ENCODE measurements at places on chromosomes 3 and 15. TPM values are rescaled to one million over a fixed set of nuclear protein-coding genes. Genes with fewer than 3 reads are reported as not detected.

GRCh38 chr3:196202516-196202970 is 8.7 kb downstream of the ZDHHC19 start:
- no peak for DNase-seq
- no peak overlapping the region for H3K4me3 ChIP-seq
- no peaks in the 10 kb centered on the region for H3K27me3 ChIP-seq
- H3K4me1 ChIP-seq = no peaks in the 10 kb centered on the region
- H3K27ac ChIP-seq = no peak overlapping the region
- no peaks in the 10 kb centered on the region for H3K36me3 ChIP-seq

GRCh38 chr3:86785386-86785785 is 205.6 kb downstream of the VGLL3 start:
- H3K4me1 ChIP-seq = no peaks in the 10 kb centered on the region
- no peak overlapping the region for H3K27ac ChIP-seq
- H3K36me3 ChIP-seq = no peaks in the 10 kb centered on the region
- no peaks in the 10 kb centered on the region for H3K27me3 ChIP-seq
- DNase-seq = peak; percentile 16

DNA sequence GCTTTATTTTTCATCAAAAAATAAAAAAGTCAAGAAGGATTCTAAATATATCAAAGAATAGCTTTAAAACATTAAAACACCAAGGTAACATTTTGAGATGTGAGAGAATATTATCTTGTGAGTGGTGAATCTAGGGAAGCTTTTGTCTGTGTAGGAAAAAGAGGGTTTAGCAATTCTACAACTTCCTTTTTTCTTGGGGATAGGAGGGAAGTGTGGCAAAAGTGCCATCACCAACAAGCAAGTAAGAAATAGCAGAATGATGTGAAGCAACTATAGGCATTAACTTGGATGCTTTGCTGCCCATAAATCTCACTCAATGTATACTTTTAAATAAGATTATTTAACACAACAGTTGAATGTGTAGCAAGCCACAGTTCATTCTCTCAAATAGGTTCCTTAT is 57.8 kb upstream of the SUCLG2 start:
- H3K36me3 ChIP-seq = no peaks in the 10 kb centered on the region
- no peak for DNase-seq
- H3K27ac ChIP-seq = no peak overlapping the region
- peaks cover 10% of the 10 kb centered on the region for H3K4me1 ChIP-seq
- H3K4me3 ChIP-seq = no peak overlapping the region

DNA sequence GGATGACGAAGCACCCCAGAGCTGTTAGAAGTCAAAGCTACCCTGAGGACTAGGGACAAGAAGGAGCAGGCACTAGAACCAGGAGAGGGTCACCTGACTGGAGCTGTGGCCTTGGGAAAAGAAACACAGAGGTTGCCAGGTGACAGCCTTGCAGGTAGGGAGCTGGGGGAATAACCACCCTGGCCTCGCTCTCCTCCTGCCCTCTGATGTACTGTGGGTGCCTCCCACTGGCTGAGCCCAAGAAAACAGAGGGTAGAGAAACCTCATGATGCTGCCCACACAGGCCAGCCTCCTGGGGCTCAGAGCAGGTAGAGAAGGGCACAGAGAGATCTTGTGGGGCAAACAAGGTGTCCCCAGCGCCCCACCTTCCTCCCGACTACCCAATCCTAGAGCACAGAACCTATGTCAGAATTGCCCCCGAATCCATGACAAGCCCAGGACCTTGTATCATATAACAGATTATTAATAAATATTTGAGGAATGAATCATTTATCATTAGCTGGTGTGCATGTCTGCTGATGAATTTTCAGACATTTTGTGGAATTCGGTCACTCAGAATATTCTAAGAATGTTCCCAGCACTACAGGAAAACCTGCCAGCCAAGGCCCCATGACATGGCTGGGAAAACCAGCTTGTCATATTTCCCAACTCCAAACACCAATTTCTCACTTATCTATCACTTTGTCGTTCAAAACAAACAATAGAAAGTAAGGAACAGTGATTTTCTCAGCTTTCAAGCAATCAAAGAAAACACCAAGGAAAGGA is 59.8 kb upstream of the MEX3B start:
- H3K36me3 ChIP-seq = no peaks in the 10 kb centered on the region
- DNase-seq = peak; percentile 75
- no peaks in the 10 kb centered on the region for H3K27me3 ChIP-seq

DNA sequence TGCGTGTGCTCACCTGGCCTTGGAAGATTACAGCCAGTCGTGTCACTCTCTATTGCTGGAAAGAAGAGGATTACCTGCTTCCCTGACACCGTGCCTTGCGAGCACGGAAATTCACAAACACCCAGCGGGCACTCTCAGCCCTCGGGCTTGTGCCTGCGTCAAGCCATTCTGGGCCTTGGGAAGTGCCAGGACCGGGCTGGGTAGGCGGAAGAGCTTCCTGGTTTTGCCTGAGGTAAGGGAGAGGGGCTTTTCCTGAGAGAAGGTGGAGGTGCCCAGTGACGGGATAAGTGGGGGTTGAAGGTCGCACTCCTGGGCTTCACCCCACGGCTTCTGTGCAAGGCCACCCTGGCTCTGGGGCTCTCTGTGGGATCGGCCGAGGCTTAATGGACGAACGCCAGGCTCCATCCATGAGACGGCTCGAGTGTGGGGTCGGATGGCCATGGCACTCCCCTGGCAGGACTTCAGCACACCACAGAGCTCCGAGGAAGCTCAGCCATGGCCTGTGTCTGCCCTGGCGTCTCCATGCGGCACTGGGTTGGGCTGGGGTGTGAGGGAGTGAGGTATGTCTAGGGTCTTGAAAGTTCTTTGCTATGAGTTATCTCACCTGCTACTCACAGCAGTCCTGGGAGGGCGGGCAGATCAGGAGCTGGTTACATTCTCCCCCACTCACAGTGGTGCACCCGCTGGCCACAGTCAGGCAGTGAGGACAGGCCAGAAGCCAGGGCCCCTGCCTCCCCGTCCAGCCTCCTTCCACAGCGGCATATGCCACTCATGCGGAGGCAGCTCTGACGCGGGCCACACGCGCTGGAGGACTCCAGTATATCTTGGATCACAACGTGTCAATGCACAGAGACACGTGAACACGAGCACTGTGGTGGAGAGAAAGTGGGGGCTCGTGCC is 209.0 kb downstream of the XXYLT1 start:
- H3K4me3 ChIP-seq = no peak overlapping the region
- H3K36me3 ChIP-seq = no peaks in the 10 kb centered on the region
- H3K4me1 ChIP-seq = peaks cover 6% of the 10 kb centered on the region
- no peaks in the 10 kb centered on the region for H3K27me3 ChIP-seq
- no peak for DNase-seq

Gene RBMS3
- 31.4 TPM for total RNA-seq

Gene CACNA1D
- total RNA-seq = 30.1 TPM

Gene MEIS2
- total RNA-seq = 33.5 TPM

Gene C3orf20
- 0.07 TPM for total RNA-seq

Gene ISG20
- 13.3 TPM for total RNA-seq

Measured in hepatocyte (in vitro differentiated cells).